ENCODE measurements at places on chromosomes 11 and 22.

GRCh38 chr11:65595131-65595530 lies 469 bp downstream of the KCNK7 start:
- no peak for DNase-seq

DNA sequence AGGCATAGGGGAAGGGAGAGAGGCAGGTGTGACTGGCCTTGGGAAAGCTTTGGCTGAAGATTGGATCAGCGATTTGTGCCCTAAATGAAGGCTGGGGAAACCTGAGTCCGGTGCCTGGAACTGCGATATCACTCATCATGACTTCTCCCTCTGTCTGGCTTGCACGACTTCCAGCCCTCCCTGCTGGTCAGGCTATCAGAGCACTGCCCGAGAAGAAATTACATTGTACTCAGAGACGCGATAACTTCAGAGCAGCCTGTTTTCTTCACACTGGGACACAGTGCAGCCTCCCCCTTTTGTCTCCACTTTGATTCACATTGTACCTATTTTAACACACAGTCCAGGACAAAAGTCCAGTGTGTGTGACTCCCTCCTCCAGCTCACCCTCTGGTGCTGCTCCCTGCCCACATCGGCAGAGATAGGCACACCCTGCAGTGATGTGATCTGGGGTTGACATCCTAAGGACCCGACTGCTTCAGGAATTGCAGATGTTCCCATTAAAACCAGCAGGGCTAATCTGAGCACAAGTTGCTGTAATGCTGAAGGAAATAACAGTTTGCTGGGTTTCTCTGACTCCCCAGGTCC lies 62.1 kb upstream of the CADM1 start:
- no peak for DNase-seq

GRCh38 chr11:33772870-33773269 lies 1.4 kb downstream of the FBXO3 start:
- DNase-seq: no peak

DNA sequence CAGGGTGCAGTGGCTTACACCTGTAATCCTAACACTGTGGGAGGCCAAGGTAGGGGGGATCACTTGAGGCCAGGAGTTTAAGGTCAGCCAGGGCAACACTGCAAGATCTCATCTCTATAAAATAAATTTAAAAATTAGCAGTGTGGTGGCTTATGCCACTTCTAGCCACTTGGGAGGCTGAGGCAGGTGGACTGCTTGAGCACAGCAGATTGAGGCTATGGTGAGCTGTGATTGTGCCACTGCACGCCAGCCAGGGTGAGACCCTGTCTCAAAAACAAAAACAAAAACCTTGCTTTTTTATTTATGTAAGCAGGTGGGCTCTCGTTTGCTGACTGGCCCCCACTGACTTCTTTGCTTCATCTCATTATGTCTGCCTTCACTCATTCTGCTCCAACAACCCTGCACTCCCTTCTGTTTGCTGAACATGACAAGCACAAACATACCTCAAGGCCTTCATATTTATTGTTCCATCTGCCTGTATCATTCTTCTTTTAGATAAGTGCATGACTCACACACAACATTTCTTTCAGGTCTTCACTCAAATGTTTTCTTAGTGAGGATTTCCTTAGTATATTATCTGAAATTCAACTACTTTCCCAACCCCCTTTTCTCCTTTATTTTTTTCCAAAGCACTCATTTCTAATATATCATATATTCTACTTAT lies 32.4 kb upstream of the CLNS1A start:
- DNase-seq: no peak

GRCh38 chr11:111413849-111414248 lies 34.8 kb upstream of the POU2AF1 start:
- DNase-seq: peak; percentile 23

- DNase-seq: no peak
Measured at GRCh38 chr11:75582895-75583717, 21.1 kb downstream of the SERPINH1 start.

DNA sequence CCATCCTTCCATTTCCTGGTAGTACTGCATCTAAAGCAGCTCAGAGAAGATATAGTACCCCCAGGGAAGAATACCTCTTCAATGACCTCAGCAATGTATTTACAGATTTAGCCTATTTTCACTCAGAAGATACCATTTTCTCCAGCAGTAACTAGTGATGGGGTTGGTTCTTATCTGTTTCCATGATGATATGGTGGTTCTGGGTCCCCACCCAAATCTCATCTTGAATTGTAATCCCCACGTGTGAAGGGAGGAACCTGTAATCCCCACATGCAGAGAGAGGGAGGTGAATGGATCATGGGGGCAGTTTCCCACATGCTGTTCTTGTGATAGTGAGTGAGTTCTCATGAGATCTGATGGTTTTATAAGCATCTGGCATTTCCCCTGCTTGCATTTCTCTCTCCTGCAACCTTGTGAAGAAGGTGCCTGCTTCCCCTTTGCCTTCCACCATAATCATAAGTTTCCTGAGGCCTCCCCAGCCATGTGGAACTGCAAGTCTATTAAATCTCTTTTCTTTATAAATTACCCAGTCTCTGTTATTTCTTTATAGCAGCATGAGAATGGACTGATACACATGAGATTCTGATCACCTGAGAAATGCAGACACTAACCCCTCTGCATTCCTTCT lies 139.2 kb downstream of the CCDC81 start:
- no peak for DNase-seq

GRCh38 chr11:112650527-112650926 lies 310.7 kb upstream of the NCAM1 start:
- no peak for DNase-seq

DNA sequence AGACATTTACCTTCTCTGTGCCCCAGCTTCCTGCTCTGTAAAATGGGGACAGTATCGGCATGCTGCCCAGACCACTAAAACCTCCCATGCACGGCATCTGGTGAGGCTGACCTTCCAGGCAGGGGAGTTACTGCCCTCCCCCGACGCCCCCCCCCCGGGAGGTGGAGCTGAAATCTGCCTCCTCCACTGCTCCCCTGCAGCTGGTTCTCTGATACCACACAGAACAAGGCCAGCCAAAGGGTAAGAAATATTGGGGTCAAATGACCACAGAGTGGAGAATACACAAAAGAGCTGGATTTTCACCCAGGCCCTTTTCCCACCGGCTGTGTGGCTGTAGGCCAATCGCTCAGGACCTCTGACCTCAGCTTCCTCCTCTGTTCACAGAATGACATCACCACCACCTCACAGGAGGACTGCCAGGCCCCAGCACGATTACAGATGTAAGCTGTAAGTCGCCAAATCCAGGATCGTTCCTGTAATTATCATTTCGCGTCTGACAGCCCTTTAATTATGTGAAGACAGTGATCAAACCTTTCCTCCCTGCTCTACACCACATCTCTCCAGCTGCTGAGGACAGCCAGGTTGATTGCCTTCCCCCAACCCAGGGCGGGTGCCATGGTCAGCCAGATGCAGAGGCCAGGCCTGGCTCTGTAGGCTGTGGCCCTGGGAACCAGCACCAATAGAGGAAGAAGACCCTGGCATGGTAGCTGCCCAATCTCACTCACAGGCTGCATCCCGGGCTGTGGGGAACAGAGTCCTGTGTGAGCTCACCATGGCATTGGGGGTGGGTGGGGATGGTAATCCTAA lies 35.7 kb upstream of the KLHL35 start:
- no peak for DNase-seq

GRCh38 chr22:20940186-20940651 lies 23.0 kb downstream of the CRKL start:
- no peak for DNase-seq

- no peak for DNase-seq
Measured at GRCh38 chr11:117314840-117315239, 1.2 kb downstream of the BACE1 start.

- DNase-seq: no peak
Measured at GRCh38 chr22:27107386-27107785, 450.0 kb downstream of the MIAT start.

- DNase-seq: no peak
Measured at GRCh38 chr11:22792497-22792896, 37.1 kb downstream of the SVIP start.

DNA sequence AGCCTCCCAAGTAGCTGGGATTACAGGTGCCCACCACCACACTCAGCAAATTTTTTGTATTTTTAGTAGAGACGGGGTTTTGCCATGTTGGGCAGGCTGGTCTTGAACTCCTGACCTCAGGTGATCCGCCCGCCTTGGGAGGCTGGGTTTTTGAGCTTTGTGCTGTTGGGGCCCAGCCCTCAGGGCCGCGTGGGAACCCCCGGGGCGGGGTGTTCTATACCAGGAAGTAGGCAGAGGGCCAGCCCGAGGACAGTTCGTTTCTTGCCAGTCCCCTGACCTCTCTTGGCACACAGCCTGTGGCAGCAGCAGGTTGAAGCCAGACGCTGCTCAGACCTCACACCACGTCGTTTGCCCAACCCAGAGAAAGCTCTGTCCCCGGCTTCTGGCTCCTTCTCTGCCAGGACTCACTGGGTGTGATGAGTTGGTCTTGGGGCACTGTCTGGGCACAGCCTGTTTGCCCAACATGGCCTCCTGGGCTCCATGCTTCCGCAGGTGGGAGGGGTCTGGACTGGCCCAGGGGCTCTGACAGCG lies 24.9 kb upstream of the CHKA start:
- DNase-seq: no peak

DNA sequence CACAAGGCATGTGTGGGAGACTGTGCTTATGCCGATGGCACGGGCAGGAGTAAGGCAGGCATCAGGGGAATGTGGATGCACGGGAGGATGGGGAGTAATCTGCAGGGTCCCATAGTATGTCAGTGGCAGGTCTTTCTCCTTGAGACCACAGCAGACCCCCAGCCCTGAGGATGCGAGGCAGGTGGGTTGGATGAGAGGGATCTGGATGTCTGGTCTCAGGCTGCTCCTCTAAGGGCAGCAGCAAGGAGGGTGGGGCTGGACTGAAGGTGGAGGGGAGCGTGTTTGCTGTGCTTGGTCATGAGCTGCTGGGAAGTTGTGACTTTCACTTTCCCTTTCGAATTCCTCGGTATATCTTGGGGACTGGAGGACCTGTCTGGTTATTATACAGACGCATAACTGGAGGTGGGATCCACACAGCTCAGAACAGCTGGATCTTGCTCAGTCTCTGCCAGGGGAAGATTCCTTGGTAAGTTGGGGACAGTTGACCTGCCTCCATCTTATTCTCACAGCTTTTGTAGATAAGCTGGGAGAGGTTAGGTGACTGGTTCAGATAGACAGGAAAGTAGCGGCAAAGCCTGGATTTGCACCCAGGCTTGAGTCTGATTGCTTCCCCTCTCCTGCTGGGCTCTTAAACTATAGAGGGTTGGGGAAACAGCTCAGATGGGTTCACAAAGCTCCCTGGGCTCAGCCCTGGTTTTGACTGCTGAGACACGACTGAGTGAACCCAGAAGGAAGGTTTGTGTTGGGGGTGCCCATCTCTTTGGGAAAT lies at the start of gene APOL1:
Gene APOL1, plus strand, starts transcription at position 380 of the 769 bp plus-strand sequence. CDS start 1,823 bp downstream, outside the sequence.
- DNase-seq: peak; percentile 22
